ENCODE measurements at places on chromosomes 5 and 9.
A peak's percentile ranks its signal among the peaks of the same experiment; 100 is the strongest.

- DNase-seq: peak; percentile 44
Measured at GRCh38 chr5:10268100-10268499, 18.0 kb downstream of the CCT5 start.

GRCh38 chr5:109370343-109370742 lies 39.4 kb downstream of the PJA2 start:
- no peak for DNase-seq

GRCh38 chr9:122978601-122979000 lies 37.8 kb downstream of the RABGAP1 start:
- peak; percentile 6 for DNase-seq

- peak; percentile 46 for DNase-seq
Measured at GRCh38 chr5:16805486-16805885, 130.6 kb downstream of the MYO10 start.

- DNase-seq: no peak
Measured at GRCh38 chr9:129619787-129620668, 873 bp downstream of the C9orf50 start.

- DNase-seq: no peak
Measured at GRCh38 chr9:68697851-68698250, 7.2 kb upstream of the PIP5K1B start.

DNA sequence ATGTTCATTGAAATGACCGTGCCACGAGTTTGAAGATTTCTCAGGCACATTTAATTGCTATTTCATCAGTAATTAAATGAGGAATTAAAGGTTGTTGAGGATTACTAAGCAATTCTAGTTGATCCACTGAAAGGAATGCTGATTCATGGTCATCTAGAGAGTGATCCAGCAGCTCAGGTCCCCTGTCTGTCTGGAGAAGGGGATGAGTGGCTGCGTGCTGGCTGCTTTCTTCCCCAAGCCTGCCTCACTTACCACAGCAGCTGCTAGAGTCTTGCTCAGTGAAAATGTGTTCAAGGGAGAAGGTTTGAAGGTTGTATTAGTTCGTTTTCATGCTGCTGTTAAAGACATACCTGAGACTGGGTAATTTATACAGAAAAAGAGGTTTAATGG lies 7.8 kb upstream of the TGFBI start:
- DNase-seq: peak; percentile 77

DNA sequence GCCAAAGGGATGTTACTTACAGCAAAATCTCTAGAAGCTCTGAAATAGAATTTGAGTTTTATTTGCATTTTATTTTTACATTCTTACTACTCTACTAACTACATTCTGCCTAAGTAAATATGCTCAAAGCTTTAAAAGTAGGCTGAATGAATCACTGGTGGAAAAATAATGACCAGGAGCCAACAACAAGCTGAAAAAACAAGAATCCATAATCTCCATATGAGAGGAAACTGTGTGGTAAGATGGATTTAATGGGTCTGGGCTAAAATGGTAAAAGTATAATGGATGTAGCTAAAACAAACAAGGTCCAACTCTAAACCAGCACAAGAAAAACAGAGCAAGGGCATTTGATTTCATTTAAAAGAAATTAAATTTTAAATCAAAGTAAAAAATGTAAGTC lies 525.8 kb upstream of the FTMT start:
- peak; percentile 0 for DNase-seq

- no peak for DNase-seq
Measured at GRCh38 chr9:127808347-127809001, 5.8 kb downstream of the FPGS start.

- peak; percentile 38 for DNase-seq
Measured at GRCh38 chr9:121609822-121610637, 41.4 kb upstream of the DAB2IP start.

DNA sequence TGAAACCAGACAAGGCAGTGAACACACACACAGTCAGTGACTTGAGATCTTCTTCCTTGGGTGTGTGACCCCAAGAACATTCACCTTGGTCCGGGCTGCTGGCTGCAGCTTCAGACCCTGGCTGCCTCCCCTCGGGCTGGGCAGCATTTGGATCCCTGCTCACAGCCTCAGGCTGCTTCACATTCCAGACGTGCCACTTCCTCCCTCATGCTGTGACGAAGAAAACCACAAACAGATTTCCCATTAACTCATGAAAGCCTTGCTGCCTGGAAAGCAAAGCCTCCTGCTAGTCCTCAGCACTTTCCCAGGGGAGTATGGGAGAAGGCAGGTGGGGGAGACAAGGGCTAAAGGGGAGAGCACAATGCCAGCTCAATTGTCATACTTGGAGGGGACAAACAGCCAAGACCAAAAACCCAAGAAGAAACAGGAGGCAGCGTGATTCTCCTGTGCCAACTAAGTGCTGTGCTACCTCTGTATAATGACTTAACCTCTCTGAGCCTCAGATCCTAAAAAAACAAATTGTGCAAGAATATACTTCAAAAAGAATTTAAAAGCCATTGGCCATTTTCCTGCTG lies 594.6 kb upstream of the BRINP1 start:
- peak; percentile 91 for DNase-seq

DNA sequence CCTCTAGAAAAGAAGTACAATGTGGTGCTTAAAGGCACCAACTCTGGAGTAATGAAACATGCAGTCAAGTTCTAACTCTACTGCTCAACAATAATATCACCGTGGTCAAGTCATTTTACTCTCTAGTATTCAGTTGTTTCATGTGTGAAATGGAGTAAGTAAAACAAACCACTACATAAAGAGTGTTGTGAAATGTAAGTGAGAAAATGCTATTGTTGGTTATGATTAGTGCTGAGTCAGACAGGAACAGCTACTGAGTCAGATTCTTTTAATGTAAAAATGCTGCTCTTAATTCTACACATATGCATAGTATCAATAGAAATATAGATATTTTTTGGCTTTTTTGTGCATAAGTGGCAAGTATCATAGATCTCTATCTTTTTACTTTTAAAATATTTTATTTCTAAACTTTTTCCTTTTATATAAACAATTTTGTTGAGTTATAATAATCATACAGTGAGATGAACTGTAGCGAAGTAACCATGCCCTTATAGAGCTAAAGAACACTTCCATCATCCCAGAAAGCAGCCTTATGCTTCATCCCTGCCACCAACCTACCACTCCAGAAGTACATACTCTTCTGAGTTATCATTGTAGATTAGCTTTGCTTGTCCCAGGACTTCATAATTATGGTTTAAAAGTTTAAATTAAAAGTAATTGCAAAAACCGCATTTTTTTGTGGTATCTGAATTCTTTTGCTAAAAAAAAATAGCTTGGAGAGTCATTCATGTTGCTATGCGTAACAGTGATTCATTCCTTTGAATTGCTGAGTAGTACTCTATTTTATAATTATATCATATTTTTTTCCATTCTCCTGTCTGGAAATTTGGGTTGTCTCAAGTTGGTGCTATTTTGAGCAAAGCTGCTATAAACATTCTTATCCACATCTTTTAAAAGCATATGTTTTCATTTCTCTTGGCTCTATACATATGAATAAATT lies 548.2 kb upstream of the CLINT1 start:
- peak; percentile 86 for DNase-seq

GRCh38 chr9:127567730-127568617 lies 44.1 kb upstream of the STXBP1 start:
- no peak for DNase-seq

DNA sequence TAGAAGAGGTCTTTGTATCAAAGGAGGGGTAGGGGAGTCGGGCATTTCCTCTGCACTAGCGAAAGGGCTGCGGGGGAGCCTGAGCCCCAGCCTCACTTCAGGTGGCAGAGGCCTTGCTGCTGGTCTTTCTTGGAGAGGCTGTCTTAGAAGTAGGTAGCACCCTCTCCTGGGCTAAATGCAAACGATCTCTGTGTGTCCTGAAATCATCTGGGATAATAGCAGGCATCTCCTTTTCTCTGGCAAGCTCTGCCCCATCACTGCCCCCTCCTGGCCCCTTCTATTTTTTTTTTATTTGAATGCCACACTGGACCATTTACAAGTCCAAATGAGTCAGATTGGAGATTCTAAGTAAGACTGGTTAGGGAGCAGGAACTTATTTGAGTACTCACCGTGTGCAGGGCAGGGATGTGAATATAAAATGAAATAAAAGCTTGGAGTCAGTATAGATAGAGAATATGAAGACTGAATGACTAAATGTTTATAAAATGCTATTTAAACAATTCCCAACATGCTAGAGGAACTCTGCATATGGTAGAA lies 137.1 kb downstream of the FGF1 start:
- peak; percentile 98 for DNase-seq

DNA sequence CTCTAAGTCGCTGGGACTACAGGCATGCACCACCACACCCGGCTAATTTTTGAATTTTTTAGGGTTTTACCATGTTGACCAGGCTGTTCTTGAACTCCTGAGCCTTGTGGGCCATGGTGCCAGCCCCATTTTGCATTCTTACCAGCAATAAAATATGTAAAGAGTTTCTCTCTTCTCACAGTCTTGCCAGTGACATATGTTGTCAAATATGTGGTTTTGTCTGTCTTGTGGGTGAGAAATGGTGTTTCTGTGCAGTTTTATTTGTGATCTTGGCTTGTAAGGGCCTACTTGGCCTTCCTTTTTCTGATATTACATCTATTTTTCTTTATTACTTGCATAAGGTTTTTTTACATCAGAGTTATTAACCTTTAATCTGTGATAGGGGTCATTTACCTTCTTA lies 47.1 kb downstream of the SPIN1 start:
- peak; percentile 28 for DNase-seq

- DNase-seq: no peak
Measured at GRCh38 chr5:18975624-18976023, 1012.4 kb downstream of the CDH18 start.

DNA sequence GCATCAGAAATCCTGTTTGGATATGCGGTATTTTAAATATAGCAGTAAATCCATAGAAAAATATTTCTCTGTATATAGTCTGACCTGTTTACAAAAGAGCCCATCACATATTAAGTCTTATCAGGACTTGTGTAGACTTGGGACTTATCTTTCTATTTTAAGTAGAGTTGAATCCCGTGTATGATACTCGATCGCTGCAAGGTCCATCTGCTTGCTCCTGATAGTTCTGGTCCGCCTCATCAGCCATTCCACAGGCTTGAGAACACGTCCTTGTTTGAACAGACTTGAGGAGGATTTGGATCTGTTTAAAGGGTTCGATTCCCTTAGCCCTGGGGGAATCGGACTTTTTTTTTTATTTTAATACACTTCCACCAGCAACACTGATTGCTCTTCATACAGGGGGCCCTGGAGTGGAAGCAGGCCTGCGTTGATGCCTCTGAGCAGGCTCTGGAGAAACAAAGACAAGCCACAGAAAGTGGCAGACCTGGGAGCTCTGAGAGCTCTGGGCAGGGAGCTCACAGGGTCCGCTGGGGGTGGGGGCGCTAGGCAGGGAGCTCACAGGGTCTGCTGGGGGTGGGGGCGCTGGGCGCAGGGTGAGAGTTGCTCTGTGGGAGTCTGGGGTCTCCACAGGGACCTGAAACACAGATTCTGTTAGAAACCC lies 112.2 kb downstream of the MVB12B start:
- no peak for DNase-seq

DNA sequence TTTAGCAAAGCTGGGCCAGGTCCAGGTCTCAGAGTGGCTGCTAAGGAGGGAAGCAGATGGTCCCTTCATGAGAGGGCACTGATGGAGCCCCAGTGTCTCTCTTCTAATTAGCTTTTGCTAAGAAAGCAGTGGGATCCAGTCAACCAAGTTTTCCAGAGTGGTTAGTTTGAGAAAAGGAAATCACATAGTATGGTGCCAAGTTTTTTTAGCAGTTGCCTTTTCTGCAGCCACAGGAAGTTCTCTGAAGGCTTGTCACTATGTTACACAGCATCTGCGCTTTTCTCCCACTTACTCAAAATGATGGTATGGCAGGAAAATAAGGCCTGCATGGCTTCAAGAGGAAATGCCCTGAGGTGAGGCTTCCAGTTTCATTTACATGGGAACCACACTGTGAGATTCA lies 331.5 kb upstream of the ZNF462 start:
- DNase-seq: no peak

DNA sequence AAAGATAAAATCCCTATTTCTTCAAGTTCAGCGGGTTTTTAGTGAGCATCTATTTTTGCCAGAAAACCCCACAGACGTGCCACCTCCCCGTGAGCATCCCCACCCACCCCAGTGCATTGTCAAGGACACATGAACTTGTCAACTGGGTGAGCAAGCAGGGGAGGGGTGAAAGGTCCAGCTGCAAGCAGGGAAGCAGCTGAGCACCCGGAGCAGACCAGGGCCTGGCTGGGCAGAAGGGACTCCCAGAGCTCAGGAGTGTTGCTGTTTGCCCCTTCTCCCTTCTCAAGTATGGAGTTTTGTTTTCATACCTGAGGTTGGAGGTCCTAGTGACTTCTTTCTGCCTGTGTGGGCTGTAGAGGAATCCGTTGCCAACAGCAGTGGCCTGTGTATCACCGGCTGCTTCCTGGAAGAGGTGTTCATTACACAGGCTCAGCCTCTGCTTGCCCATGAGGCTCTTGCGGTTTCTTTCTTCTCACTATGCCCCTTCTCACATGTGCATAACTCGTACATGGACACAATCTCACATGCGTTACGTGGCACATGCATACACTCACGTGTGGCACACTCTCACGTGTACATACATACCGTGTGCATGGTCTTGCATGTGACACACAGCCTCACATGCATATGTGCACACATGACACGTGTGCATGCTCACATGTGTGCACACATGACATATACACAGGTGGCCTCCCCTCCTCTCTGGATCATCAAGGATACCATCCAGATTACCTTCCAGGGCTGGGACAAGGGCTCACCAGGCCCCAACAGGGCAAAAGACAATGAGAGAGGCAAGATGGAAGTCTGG lies 126.7 kb downstream of the MVB12B start:
- no peak for DNase-seq

GRCh38 chr5:159301466-159301865 lies 28.8 kb downstream of the IL12B start:
- DNase-seq: peak; percentile 26

DNA sequence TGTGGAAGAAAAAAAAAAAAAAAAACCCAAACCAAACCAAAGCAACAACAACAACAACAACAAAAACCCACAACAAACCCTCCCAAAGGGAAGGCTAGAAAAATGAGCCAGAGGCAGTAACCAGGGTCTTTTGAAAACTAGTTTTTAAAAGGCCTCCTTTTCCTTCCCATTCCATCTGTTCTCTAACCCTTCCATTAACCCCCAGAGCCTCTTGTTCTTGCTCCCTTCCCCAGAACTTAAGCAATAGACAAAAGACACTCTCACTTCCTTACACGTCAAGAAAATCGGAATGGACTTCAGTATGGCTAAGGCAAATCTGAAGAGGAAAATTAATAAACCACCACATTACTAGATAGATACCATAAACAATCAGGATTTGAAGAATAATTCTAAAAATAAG lies 292.8 kb downstream of the ARL15 start:
- DNase-seq: no peak

DNA sequence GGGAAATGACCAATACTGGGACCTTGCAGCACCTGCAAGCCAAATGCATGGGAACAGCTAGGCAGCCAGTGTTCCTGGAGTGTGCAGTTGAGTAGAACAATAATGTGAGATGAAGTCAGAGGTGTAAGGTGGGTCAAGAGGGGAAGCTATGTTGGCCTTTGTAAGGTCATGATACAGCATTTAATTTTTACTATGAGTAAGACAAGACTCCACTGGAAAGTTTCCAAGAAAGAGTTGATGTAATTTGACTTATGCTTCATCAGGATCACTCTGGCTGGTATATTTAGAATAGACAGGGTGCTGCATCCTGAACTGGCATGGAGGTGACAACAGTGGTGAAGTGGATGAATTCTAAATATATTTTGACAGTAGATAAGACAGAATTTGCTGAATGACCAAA lies 744.8 kb downstream of the KCTD16 start:
- peak; percentile 1 for DNase-seq

Data from iris pigment epithelial cell (primary cell).